ENCODE measurements at places on chromosomes 12 and 14.

DNA sequence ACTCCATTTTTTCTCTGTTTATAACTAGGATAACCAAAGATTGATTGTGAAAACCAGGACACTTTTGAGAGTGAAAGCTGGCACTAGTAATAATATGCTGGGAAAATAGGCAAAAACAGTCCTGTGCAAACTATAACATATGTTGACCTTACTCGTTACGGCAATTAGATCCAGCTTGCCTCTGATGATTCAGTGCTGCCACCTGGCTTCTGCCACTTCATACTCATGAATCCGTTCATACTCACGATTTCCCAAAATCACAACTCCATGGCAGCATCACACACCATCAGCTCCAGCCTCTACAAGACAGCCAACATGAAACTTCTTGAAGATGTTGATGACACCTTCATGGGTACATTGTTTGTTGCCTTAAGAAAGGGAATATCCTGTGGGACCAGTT lies 49.1 kb upstream of the CAND1 start:
- DNase-seq, result no peak

DNA sequence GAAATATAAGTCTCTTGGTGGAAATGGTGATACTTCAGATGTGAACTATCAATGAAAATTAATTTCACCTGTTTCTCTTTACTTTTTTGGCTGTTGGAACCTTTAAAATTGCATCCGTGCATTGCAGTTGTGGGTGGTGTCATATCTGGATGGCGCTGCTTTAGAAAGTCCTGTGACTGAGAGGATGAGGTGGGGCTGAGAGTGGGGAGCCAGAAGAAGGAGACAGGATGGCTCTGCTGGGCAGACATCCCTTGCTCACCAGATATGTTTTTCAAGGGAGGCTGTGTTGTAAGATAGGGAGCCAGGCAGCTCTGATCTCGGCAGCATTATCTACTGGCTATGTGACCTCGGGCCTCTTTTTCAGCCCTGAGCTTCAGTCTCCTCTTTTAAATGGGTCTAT lies 12.7 kb downstream of the ASB2 start:
- DNase-seq, result no peak

GRCh38 chr12:87928031-87928430 lies 101.2 kb downstream of the C12orf50 start:
- no peak for DNase-seq

GRCh38 chr12:75542942-75543341 lies 31.5 kb upstream of the KRR1 start:
- DNase-seq, result no peak

GRCh38 chr12:114355389-114356088 lies 50.4 kb downstream of the TBX5 start:
- DNase-seq, result no peak

- DNase-seq, result peak; percentile 33
Observed at GRCh38 chr12:55072083-55072482, 52.3 kb downstream of the NEUROD4 start.

- no peak for DNase-seq
Observed at GRCh38 chr12:82474798-82475184, 116.5 kb downstream of the METTL25 start.

DNA sequence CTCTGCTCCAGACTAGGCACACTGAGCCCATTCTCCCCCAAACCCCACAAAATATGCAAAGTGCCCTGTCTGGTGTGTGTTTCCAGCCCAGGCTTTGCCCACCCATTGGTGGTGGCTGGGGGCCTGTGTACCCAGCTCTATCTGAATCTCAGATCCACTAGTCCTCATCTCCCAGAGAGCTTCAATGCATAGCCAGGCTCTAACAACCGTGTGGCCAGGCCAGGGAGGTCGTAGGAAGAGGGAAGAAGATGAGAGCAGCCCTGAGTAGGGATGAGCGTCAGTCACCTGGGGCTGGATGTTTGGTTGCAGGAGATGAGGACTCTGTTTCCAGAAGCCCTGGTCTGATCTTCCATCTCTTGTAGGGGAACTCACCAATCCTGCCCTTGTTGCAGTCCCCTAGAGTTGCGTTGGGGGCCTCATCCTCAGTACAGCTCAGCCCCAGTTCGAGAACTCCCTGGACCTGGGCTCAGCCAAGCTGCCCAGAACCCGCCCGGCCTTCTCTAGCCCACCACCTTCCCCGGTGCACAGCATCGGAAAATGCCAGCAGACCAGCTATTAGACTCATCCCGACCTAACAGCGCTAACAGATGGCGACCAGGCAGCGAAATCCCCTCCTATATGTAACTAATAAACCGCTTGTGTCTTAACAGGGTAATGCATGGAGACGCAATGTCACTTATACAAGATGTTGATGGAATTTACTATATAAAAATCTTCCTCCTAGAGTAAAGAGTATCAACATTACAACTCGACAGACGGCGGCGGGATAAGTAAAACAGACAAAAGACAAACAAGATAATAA lies 3.2 kb upstream of the LHX5 start:
- no peak for DNase-seq
